Cardiac fibroblast (primary cell): ENCODE measurements at places on chromosomes 3 and 15.

- DNase-seq = no peak
Measured at GRCh38 chr3:123547881-123548519, 36.9 kb downstream of the HACD2 start.

DNA sequence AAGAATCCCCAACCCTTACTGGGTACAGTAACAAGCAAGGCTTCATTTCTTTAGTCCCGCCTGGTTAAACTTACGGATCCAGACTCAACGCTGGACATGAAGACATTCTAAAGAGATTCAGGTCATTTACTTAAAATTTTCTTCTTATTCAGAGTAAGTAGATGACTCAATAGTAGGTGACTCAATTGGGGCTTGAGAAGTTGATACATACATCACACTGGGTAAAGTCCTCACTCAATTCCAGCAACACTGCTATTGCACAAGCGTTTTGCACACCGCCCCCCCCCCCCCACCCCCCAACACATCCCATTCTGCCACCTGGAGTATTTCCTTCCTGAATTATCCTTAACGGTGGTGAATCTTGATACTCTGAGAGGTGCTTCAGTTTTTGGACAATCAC, 610.0 kb downstream of the FOXP1 start:
- peak; percentile 86 for DNase-seq

DNA sequence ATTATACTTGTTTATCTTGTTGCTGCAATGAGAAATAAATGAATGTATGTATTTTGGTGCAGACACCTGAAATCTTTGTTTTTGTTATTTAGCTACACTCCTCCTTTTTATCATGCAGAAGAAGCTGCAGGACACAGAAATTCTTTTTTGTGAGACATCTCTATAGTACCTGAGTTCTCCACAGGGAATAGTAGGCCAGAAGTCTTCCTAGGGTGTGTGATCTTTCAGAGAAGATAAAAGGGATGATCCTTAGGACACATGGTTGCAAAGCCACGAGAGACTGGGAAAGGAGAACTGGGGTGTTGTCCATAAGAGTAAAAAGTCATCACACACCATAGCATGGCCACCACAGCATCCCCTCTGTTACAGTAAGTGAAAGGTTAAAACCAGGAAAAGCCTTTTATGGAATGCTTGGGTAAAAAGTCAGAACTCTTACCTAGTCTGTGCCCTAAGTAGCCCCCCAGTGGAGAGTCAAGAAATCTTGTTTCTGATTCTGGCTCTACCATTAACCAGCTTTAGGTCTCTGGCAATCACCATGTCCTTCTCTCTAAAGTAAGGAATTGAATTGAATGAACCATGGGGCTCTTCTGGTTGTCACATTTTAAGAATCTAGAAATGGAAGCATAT, 31.9 kb upstream of the ADGRG7 start:
- no peak for DNase-seq

DNA sequence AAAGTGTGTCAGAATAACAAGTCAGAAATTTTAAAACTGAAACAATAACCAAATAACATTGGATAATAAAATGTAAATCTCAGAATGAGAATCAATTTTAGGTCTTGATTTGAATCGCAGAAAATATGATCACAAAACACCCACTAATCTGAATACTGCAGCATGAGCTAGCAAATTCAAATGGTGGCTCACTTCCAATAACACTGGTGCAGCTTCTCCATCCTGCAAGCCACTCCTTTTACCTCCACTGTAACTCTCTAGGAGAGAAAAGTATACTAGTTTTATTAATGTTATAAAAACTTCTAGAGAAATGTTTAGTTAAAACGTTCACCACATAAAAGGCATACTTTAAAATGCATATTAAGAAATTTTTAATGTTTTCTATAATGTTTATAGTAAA, 30.4 kb downstream of the UBE3A start:
- DNase-seq = no peak

- no peak for DNase-seq
Measured at GRCh38 chr3:119324899-119325298, 30.7 kb downstream of the ARHGAP31 start.

DNA sequence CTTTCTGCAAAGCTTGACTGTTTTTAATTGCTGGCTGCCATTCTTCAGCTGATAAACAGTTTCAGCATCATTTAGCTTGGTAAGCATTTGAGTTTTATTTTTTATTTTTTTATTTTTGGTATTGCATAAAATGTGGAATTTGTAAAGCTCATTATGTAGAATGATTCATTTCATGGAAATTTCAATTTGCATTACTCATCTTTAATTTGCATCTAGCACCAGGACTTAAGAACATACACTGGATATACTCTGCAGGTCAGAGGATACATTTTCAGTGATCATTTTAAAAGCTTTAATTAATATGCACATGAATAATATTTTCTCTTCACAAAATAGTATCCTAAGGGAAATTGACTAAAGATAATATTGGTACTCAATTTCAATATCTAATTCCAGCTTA, 732.4 kb upstream of the BCHE start:
- DNase-seq = no peak

- DNase-seq = no peak
Measured at GRCh38 chr15:67022587-67023105, 42.8 kb upstream of the SMAD3 start.

DNA sequence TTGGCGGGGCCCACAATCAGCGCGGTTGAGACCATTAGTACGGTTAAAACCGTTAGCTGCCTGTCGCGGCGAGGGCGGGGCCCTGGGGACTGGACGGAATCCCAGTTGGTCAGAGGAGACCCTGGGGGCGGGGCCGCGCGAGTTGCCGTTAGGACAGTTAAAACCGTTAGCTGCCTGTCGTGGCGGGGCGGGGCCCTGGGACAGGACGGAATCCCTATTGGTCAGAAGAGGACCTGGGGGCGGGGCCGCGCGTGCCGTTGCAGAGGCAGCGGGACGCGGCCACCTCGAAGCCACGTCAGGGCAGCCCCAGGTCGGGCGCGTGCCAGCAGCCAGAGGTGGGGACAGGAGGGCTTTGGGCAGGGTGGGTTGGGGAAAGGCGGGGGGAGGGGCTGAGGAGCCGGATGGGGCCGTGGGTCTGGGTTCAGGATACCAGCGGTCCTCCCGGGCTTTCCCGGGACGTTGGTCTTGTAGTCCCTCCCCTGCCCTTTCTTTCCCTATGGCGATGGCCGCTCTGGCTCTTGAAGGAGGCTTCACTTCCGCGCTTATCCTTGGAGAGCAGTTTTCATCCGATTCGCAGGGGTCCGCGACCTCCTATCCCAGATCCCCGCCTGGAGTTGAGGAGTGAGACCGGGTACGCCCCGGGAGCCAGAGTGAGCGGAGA, 28.0 kb downstream of the KLHDC8B start:
- peak; percentile 92 for DNase-seq

DNA sequence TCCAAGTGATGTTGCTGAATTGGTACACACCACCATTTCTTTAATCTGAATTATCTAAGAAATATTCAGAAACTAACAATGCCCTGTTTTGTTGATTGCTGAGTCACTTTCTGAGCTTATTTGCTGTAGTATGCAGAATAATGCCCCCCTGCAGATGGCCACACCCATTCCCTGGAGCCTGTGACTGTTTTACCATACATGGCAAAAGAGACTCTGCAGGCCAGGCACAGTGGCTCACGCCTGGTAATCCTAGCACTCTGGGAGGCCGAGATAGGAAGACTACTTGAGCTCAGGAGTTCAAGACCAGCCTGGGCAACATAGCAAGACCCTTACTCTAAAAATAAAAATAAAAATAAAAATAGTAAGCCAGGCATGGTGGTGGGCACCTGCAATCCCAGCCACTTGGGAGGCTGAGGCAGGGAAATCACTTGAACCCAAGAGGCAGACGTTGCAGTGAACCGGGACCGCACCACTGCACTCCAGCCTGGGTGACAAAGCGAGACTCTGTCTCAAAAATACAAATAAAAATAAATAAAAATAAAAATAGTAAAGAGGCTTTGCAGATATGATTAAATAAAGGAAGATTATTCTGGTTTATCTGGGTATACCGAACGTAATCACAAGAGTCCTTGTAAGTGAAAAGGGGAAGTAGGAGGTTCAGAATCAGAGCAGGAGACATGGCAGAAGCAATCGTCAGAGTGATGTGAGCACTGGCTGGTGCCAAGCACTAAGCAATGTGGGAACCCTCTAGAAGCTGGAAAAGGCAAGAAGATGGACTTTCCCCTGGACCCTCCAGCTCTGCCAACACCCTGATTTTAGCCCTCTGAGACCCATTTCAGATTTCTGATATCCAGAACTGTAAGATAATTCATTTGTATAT, 19.0 kb downstream of the PCYT1A start:
- DNase-seq = peak; percentile 96

DNA sequence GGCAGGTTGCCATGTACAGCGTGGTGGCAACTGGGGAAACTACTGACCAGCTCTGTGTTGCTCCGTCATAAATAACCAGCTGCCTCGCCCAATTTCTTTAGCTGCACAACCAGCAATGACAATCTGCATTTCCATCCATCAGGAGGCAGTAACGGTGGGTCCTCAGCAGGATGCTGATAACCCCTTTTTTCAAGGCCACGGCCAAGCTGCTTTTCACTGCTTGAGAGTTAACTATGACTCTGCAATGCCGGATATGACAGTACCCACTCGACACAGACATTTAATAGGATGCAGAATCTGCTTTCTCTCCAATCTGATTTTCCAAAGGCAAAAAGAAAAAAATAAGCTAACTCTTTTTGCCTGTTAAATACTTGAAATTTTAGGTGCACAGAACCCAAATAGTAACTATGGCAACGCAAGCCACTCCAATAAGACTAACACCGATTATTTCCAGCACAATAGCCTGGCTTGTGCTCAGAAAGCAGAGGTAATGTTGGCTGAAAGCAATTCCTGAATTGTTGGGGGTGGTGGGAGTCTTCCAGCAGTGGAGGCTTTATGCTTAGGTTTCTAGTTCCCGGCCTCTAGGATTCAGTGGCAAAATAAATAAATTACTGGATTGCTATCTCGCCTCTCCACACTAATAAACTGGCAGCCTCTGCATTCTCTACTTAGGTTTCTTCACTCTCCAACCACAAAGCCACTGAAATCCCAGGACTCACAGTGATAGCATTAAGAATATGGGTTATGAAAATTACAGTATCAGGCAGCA, 31.2 kb upstream of the SRGAP3 start:
- no peak for DNase-seq

DNA sequence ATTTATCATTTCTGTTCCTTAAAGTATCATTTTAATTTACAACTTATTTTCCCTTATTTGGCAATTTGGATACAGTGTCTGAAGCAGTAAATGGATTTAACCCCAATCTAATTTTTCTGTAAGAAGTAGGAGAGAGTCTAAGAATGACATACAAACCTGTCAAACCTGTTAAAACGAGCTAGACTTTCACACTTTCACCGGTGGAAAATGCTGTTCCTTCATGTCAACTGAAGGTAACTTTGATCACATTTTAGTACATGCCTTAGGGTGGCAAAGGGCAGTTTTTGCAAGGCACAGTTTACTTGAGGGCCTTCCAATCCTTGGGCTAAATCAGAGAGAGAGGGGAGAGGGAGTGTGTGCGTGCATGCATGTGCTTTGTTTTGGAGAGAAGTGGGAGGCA, 221.4 kb downstream of the THSD4 start:
- DNase-seq = no peak

DNA sequence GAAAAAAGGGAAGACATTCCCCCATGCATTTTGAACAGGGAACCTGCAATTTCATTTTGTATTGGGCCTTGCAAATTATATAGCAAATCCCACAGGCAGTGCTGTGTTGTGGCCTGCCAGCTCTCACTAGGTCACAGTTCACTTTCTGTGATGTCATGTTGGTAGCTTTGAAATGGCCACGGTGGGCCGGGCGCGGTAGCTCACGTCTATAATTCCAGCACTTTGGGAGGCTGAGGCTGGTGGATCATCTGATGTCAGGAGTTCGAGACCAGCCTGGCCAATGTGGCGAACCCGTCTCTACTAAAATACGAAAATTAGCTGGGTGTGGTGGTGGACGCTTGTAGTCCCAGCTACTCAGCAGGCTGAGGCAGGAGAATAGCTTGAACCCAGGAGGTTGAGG, 27.0 kb upstream of the C15orf39 start:
- no peak for DNase-seq

GRCh38 chr3:21697707-21698106, 53.3 kb downstream of the ZNF385D start:
- no peak for DNase-seq

GRCh38 chr3:191220908-191221307, 21.9 kb downstream of the OSTN start:
- no peak for DNase-seq

GRCh38 chr3:59866076-59866475, 816.3 kb upstream of the CFAP20DC start:
- no peak for DNase-seq

- peak; percentile 51 for DNase-seq
Measured at GRCh38 chr15:78204351-78205309, 29.7 kb downstream of the ACSBG1 start.

- DNase-seq = no peak
Measured at GRCh38 chr3:194057570-194058188, 78.3 kb upstream of the HES1 start.

- peak; percentile 66 for DNase-seq
Measured at GRCh38 chr15:67945951-67946700, 106.3 kb upstream of the RNU6-1 start.

GRCh38 chr15:32994810-32995424, 199.6 kb downstream of the FMN1 start:
- peak; percentile 72 for DNase-seq

DNA sequence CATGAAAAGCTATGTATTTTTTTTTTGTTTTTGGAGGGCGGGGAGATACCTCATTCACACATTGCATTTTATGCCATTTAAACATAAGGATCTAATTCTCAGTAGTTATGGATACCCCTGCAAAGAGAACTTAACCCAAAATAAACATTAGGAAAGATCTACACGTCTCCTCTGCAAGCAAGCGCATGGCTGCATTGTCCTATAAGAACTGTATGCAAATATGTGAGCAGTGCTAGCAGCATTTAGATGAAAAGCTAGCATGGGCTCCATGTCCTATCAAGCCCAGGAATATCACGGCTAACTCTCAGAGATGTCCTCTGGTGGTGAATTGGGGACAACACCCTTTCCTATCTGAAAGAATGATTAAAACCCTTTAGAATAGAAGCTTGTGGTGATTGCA, 292.8 kb downstream of the MEX3B start:
- DNase-seq = peak; percentile 26

GRCh38 chr3:149435996-149436885, 38.3 kb upstream of the TM4SF4 start:
- DNase-seq = no peak

DNA sequence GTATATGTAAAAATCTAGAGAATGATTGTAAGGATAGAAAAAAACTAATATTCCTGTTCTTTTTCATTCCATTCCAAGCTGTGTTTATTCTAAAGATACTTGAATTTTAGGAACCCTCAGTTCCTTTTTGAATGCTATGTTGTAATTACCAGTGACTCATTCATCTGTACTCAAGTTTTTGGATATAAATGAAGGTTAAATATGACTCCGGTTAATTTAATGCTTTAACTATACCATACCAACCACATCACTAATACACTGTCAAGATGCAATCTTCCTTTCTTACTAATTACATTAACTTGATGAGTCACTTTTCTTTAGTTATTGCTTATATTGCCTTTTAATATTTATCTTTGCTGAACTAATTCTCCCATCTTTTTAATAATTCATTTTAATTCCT, 68.8 kb upstream of the ZNF148 start:
- DNase-seq = peak; percentile 67
